ENCODE measurements at places on chromosomes 6 and 20.

GRCh38 chr20:63696628-63697356 is at the start of gene TNFRSF6B:
TNFRSF6B (plus strand) TSS chr20:63696652; CDS start chr20:63696768, 116 bp downstream.
- DNase-seq, result no peak

DNA sequence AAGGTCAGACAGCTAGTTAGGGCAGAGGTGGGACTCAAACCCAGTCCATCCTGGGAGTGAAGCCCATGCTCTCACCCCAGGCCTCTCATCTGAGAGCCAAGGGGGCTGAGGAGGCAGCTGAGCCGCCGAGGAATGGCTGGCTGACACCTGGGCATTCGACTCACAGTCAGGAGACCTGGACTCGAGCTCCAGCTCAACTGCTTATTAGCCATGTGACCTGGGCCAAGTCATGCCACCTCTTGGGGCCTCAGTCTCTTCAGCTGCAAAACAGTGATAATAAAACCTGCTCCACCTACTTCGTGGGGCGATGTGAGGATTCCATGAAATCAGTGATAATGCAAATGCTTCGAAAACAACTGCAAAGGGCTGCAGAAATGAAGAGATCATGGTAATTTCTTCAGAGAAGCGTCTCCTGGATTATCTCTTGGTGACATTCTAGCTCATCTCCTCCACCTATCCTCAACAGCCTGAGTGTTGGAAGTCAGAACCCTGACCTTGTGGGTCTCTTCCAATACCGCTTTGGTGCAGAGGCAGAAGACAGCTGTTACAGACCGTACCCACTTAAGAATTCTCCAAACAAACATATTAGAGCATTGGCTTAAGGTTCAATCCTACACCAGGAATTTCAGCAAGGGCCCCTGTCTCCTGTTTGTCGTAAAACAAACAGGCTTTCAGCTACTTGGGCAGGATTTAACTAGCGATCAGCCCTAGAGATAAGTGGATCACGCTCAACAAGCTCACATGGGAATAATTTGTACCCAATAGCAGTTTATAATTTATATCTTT is 60.0 kb upstream of the PIM1 start:
- no peak for DNase-seq

GRCh38 chr6:120875900-120876299 is 458.4 kb downstream of the TBC1D32 start:
- no peak for DNase-seq

GRCh38 chr20:12815231-12815768 is 193.5 kb upstream of the SPTLC3 start:
- no peak for DNase-seq

DNA sequence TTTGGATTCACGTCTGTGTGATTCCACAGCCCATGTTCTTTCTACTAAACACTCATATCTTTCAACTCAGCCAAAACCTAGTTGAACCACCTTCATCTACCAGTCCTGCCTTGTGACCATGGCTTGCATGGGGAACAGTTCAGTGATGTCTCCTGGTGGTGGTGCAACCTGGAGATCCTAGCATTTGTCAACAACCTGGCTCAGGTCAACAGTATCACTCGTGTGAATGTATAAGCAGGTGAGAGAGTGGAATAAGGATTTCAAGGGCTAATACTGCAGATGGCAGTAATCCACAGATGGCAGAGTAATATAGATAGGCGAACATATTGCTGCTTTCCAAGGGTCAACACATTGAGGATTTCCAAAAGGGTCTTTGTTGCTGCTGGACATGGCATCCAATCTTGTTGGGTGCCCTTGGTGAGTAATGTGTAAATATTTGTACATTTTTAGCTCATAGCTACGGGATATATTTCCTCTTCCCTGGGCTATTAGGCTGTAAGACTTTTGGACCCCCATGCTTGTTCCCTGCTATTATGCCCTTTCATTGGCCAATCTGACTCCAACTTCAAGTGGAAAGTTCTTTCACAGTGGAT is 13.4 kb downstream of the PBOV1 start:
- no peak for DNase-seq

DNA sequence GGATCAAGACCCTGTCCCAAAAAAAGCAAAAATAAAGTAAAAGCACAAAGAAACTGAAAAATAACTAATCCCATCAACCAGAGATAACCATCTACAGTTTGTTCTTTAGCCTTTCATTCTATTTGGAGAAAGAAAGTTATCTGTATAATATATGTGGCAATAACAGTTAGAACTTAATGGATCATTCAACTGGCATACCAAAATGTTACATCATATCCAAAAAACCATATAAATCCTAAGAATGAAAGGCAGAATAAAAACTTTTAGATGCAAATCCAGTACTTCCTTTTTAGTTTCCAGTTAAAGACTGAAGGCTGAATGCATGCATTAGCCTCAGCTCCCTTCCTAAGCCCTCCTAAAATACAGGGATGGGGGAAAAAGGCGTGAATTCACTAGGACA is 25.2 kb downstream of the ILRUN start:
- DNase-seq, result no peak

GRCh38 chr20:2298116-2298515 is 2.3 kb downstream of the TGM3 start:
- DNase-seq, result no peak

DNA sequence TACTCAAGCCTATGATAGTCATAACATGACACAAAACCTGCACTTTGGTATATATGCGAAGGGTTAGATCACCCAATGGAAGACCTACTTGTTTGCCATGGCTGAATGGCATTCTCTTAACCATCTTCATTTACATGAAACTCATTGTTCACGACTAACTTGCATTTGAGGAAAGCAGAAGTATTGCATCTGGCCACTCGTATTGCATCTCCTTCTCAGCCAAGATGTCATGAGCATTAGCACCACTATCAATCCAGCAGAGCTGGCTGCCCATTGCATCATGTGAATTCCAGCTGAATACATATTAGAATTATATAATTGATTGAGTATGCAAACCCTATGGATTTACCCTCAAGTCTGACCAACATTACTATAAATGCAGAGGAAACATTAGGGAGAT is 390.2 kb downstream of the LAMA2 start:
- no peak for DNase-seq
